ENCODE measurements at places on chromosomes 1 and 21. TPM values are rescaled to one million over a fixed set of nuclear protein-coding genes. Genes with fewer than 3 reads are reported as not detected.

The PLPPR4 gene
- total RNA-seq = 4.8 TPM

The SLC1A7 gene
- total RNA-seq = under 0.01 TPM

The FAM163A gene
- total RNA-seq = under 0.01 TPM

DNA sequence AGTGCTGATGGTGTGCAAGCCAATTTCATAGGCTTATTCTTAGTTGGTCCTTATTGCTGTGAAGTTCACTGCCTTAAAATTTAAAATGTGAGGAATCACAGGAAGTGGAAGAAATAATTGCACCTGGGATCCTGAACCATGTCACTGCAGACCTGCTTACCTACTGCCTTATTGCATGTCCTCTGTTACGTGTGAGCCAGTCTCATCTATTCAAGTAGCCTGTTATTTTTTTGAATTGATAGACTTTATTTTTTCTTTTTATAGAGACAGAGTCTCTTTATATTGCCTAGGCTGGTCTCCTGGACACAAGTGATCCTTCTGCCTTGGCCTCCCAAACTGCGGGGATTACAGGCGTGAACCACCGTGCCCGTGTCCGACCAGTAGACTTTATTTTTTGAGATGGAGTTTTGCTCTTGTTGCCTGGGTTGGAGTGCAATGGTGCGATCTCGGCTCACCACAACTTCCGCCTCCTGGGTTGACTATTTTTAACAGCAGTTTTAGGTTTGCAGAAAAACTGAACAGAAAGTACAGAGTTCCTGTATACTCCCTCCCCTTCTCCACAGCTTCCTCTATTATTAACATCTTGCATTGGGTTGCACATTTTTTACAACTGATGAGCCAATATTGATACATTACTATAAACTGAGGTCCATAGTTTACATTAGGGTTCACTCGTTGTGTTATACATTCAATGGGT is 14.0 kb upstream of the DISC1 start:
- DNase-seq = no peak

DNA sequence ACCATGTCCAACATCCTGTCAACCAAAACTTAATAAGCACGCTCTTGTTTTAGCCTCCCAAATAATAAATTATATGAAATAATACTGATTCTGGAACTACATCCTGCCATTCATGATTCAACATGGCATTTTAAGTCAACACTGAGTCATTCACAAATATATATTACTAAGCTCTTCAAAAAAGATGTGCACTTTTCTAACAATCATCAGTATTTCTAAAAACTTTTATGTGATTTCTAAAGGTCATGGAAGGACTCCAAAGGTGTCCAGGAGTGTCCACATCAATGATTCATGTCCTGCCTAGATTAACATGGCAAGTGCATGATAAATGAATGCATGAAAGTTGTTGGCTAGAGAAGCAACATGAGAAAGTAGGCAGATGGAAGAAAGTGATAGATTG is 51.6 kb downstream of the NEGR1 start:
- no peak for DNase-seq

DNA sequence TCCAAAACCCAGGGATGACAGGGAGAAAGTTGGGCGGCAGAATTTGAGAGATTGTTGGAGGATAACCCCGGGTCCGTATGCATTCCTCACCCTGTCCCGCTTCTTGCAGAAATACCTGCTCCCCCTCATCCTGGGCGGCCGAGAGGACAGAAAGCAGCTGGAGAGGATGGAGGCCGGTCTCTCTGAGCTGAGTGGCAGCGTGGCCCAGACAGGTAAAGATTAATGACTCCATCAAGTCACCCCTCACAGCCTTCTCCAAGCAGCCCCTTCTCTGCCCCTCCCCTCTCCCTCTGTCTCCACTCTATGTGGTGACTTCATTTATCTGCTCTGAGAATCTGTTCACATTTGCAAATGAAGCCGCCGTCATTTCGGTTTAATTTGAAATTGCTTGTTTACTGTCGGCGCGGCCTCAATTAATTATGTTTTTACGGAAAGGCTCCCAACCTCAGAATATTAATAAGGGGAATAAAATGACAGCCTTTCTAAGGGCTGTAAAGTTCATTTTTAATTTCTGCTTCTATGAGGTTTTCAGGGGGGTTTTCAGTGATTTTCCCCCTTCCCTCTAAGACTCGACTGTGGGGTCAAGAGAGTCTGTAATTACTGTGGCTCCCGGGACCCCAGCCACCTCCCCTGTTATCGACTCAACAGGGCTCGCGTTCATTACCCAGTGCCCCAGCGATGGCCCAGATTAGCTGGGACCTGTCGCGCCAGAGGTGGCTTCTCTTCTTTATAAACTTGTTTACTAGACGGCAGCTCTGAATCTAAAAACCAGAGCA is 148.3 kb downstream of the PEX14 start:
- DNase-seq = no peak

- peak; percentile 83 for DNase-seq
Observed at GRCh38 chr1:211632808-211633523, 42.5 kb downstream of the NEK2 start.

DNA sequence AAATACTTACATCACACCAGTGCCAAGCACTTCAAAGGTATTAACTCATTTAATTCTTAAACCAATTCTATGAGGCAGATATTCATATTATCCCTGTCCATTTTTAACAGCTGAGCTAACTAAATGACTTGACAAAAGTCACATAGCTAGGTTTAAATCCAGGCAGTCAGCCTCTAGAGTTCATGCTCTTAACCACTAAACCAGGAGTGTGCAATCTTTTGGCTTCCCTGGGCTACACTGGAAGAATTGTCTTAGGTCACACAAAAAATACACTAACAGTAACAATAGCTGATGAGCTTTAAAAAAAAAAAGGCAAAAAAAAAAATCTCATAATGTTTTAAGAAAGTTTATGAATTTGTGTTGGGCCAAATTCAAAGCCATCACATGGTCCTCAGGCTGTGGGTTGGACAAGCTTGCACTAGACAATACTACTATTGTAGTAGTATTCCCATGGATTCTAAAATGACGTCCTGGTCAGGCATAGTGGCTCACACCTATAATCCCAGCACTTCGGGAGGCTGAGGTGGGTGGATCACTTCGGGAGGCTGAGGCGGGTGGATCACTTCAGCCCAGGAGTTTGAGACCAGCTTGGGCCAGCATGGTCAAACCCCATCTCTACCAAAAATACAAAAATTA is 10.0 kb downstream of the UBR4 start:
- no peak for DNase-seq

- DNase-seq = no peak
Observed at GRCh38 chr1:27941671-27942540, 7.1 kb downstream of the SMPDL3B start.

DNA sequence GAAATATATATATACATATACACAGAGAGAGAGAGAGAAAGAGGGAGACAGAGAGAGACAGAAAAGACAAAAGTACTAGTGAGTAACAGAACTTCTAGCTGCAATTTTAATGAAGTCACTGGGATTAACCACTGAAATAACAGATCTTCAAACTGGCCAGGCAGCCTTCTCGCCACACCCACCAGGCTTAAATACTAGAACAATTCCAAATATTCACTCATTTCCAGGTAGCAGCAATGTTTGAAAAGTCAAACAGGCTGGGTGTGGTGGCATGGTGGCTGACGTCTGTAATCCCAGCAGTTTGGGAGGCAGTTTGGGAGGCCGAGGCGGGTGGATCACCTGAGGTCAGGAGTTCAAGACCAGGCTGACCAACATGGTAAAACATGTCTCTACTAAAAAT is 5.2 kb downstream of the PRDX1 start:
- DNase-seq = no peak

GRCh38 chr1:47593013-47593568 is 155.2 kb downstream of the FOXD2 start:
- no peak for DNase-seq

- DNase-seq = peak; percentile 23
Observed at GRCh38 chr1:152018537-152018936, 18.3 kb downstream of the S100A11 start.

All from fibroblast of villous mesenchyme (primary cell).